Muscle of arm (tissue), 14 donors: ENCODE measurements at places on chromosomes 1 and 21. TPM values are rescaled to one million over a fixed set of nuclear protein-coding genes. Genes with fewer than 3 reads are reported as not detected.

DNA sequence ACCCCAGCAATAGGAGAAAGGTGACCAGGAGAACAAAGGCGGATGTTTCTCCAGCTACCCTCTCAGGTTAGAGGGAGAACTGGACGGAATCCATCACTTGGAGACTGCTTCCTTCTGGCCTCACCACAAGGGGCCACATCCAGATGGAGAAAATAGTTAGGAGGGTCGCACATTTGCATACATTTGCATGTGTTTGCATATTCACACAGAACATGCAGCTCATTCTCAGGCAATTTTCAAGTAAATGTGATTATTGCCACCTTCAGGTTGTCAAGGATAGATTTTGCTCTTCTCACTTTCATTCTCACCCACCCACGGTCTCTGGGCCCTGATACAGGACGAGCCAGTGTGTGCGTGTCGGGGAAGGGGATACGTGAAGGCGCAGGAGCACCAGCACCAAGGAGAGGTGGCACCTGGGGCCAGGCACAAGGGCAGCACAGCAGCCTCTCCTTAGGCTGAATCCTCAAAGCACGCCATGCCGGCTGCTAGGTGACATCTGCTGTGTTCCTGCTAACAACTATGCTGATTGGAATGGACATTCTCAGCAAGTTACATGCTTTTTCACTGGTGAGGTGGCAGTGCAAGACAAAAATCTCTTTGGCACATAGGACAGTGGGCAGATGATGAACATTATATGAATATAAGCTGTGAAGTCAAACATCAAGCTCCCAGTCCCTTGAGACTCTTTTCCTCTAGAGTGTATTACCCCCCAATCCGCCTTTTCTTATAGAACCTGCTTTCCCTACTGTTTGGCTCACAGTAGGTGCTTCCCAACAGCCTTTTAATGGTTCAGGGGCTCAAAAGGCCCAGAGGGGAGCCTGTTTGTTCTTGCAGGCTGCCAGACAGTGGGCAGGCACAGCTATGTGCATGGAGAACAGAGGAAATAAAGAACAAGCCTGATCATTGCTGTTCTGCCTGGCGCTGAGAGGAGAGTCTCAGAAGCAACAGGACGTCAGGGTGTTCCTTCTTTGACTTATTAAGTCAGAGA lies 14.3 kb downstream of the ACKR1 start:
- DNase-seq, result no peak

DNA sequence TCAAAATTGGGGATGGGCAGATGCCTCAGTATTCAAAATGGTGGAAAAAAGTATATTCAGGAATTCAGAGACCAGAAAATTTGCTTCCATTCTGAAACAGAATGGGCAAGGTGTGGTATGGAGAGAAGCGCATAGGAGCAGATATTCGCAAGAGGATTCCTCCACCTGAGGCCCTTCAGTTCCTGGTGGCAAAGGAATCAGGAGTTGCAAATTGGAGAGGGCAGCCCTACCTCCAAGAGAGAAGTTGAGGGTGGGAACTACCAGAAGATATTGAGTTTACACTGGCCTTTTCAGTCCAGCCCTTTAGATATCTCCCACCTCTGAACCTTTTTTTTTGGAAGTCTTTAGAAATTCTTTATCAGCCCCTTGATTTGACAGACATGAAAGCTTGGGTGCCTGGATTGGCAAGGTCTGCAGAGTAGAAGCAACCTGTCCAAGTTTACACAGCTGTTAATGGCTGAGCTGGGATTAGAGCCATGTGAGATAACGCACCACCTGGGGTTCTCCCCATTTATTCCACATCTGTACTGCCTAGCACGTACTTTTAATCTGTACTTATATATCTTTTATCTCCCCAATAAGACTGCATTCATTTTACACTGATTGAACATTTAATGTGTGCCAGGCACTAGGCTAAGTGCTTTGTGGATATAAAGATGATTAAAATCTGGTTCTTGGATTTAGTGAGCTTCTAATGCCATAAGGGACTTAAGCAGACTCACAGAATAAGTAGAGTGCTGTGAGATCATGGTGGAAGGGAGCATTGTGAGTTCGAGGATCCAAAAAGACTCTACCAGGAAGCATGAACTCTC lies 99.5 kb downstream of the NGF start:
- no peak for DNase-seq

DNA sequence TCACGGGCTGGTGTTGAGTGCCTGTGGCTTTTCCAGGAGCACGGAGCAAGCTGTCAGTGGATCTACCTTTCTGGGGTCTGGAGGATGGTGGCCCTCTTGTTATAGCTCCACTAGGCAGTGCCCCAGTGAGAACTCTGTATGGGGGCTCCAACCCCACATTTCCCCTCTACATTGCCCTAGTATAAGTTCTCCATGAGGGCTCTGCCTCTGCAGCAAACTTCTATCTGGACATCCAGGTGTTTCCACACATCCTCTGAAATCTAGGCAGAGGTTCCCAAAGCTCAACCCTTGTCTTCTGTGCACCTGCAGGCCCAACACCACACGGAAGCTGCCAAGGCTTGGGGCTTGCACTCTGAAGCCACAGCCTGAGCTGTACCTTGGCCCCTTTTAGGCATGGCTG lies 157.3 kb downstream of the MRPL39 start:
- DNase-seq, result no peak

DNA sequence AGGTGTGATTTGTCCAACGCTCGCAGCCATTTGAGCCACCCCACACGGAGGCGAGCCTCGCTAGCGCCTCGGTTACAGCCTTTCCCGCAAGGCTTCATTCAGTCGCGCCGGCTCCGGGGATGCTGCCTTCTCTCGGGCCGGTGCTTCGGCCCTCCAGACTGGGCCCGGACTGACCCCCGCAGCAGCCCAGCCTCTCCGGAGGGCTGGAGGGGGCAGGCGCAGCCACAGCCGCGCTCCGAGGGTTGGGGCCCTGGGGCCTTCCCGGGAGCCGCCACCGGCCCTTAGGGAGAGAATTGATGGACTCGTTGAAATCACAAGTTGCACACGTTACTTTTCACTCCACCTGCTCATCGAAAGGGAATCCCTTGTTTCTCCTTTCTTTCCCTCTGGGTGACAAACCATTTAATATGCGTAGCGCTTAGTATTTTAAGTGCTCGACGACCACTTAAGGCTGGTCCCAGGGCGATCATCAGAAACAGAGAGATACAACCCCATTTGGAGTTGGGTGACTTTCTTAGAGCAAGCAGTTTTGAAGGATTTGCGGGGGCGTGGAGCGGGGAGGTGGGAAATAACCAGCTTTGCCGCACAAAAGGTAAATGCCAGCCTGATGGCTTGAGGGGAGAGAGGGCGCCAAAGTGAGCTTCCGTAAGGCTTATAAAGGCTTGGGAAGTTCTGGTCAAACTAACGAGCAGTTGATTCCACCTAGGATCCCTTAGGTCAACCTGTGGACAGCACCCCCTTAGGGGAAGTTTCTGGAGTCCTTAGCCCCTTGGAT lies 24.6 kb upstream of the ENAH start:
- no peak for DNase-seq

GRCh38 chr1:158800526-158800925 lies 19.5 kb upstream of the OR6N2 start:
- DNase-seq, result no peak

DNA sequence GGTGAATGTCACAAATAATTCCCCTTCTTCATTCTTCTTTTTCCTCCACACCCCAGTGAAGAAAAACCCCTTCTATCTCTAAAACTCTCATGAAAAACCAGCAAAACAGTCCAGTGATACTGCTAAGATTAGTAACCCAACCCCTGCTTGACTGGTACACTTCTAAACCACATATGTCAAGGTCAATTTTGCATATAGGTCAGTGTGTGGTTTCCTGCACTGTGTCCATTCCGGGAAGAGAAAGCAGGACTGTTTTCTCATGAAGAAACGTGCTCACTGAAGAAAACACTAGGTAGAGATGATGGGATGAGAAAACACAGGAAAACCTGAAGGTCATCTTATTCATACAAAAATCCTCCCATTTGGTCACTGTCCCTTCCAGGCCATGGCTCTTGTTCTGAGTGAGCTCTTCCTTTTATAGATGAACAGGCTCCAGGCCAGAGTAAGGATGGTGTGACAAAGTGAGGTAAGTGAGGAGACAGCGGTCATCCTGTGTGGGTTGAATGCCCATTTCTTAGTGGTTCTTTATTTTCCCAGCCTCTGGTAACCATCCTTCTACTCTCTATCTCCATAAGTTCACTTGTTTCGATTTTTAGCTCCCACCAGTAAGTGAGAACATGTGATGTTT lies 122.7 kb downstream of the FASLG start:
- no peak for DNase-seq

- DNase-seq, result no peak
Measured at GRCh38 chr1:187936667-187937066, 1107.9 kb downstream of the PLA2G4A start.

DNA sequence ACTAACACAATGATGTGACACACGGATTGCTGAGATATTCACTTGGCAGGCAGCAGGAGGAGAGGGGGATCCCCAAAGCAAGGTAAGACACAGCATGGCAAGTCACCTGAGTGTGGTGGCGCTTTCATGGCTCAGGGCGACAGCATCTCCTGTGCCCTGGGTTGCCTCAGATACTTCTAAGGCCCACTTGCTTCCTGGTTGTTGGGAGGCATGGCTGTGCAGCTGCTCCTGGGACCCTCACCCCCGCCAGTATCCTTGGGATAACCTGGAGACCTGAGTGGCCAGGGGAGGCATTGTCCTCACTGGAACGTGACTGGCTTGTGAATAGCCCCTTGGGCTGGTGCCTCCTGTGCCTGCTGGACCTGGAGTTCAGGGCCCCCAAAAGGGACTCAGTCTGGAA lies 69.8 kb downstream of the STUM start:
- no peak for DNase-seq

- no peak for DNase-seq
Measured at GRCh38 chr1:36845802-36846201, 188.5 kb downstream of the GRIK3 start.

GRCh38 chr1:19110257-19110927 lies 99.7 kb downstream of the UBR4 start:
- DNase-seq, result no peak

DNA sequence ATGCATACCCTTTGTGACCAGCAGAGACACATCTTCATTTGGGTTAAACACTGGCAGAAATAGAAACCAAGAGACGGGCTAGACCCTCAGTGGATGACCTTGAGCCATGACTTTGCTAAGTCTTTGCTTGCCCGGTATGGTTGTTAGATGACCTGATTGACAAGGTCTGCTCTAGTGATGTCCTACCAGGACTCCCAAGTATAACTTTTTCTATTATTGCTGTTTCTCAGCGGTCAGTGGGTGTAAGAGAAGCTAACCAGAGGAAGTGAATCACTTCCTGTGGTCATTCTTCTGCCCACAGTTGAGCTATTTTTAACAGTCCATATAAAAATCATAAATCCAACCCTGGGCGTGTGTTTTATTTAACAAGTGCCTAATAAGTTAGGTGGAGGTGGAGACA lies 126.2 kb upstream of the ETS2 start:
- no peak for DNase-seq

- no peak for DNase-seq
Measured at GRCh38 chr1:163422738-163423404, 101.1 kb downstream of the NUF2 start.

- peak; percentile 24 for DNase-seq
Measured at GRCh38 chr1:59375321-59376220, 78.7 kb downstream of the FGGY start.

- DNase-seq, result no peak
Measured at GRCh38 chr1:185929776-185930175, 195.6 kb downstream of the HMCN1 start.

DNA sequence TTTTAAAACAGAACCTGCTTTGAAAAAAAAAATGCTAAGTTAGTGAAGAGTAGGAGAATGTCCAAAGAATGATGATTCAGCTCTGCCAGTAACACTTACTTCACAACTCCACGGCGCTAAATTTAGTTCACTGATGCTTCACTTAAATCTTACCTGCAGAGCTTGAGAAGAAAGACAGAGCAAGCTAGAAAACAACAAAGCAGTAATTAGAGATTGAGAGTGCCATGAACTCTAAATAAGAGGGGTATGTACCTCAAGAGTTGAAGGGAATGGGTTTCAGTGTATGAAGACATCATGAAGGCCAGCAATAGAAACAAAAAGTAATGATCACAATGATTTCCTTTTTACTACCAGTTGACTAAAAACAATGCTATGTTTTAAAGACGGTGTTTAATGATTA lies 32.8 kb downstream of the EPRS1 start:
- DNase-seq, result no peak

DNA sequence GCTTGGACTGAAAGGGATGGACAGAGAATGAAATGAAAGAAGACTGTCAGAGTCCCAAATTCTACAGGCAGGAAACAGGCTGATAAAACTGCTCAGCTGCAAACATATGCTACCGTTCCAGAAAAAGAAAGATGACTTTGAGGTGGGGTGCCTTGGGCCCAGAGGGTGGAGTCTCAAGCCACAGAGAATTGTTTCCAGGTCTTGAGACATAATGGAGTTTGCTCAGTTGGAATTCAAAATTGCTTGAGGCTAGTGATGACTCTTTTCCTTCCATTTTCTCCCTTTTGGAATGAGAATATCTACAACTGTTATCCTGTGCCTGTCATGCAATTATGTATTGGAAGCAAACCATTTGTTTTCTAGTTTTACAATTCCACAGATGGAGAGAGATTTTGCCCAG lies 23.6 kb upstream of the PSEN2 start:
- no peak for DNase-seq

DNA sequence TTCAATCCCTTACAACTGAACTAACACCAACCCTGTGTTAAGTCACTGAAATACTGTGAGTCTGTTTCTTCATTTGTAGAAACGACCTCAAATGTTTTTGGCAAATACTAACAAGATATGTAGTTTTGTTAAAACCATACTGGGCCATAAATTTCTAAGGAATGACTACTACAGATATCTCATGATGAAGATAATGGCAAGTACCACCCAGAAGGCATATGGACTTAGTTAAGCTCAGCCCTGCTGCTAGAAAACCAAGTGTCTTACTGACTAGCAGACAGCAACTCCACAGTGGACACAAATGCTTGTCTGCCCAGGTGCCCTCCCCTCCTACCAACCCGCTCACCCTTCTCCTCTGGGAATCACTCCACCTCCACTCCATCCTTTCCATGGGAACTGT lies 44.5 kb upstream of the BMP8B start:
- DNase-seq, result no peak

DNA sequence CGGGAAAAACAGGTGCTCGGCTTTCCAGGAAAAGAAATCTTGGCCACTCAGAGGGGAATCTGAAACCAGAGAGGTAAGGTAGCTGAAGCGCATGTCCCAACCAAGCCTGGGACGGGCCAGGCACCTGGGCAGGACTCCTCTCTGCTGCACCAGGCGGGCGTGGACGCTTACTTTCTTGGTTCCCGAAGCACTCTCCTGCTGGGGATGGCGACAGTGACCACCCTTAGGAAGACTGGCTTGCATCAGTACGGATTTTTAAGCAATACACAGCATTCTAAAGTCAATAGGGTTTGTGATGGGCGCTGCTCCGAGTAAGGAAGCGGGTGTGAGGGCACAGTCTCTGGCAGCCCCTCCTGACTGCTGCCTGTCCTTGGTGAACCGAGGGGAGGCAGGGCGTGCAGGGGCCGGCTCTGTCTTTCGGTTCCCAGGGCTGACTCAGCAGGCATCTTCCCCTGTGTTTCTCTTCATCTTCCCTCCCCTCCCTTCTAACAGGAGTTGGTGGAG lies 74.9 kb upstream of the ANGPTL1 start:
- DNase-seq, result no peak

GRCh38 chr21:34522284-34522683 lies 10.3 kb upstream of the KCNE1 start:
- no peak for DNase-seq

SYTL1 gene
- polyA plus RNA-seq, result 5.5 TPM

LRRC39 gene
- 181 TPM for polyA plus RNA-seq

SPRR2G gene
- polyA plus RNA-seq, result not detected

IFI44L gene
- 6.0 TPM for polyA plus RNA-seq

KCNE2 gene
- polyA plus RNA-seq, result 0.70 TPM

GPR37L1 gene
- polyA plus RNA-seq, result not detected

EFCAB7 gene
- polyA plus RNA-seq, result 8.5 TPM

PRKCZ gene
- 4.8 TPM for polyA plus RNA-seq

FAM151A gene
- 0.67 TPM for polyA plus RNA-seq

SPRR3 gene
- polyA plus RNA-seq, result 142 TPM
